ENCODE measurements at places on chromosomes 1 and 21. TPM values are rescaled to one million over a fixed set of nuclear protein-coding genes. Genes with fewer than 3 reads are reported as not detected.

The FCER1A gene
- 0.81 TPM for total RNA-seq

DNA sequence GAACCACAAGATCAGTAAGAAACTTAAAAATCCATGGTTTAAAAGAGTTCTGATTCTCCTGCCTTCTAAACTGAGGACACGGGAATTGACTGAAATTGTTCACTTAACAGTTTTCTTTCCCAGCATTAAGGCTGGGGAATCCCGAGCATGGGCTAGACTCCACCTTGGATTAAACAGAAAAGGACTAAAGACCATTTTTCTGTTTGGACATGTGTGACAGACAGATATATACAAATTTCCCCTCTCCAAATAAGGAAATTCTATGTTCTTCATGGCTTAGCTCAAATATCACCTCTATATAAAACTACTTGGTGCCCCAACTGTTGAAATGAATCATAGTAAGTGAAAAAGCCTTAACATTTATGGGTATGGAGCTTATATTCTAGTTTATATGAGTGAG lies 85.0 kb downstream of the UROD start:
- no peak for DNase-seq
- H3K27ac ChIP-seq: no peak overlapping the region
- no peak overlapping the region for H3K4me3 ChIP-seq
- H3K4me1 ChIP-seq: no peaks in the 10 kb centered on the region
- H3K27me3 ChIP-seq: no peaks in the 10 kb centered on the region
- no peaks in the 10 kb centered on the region for H3K36me3 ChIP-seq

GRCh38 chr1:191065771-191066170 lies 588.1 kb upstream of the BRINP3 start:
- no peak overlapping the region for H3K27ac ChIP-seq
- DNase-seq: no peak
- no peaks in the 10 kb centered on the region for H3K4me1 ChIP-seq
- no peak overlapping the region for H3K4me3 ChIP-seq

DNA sequence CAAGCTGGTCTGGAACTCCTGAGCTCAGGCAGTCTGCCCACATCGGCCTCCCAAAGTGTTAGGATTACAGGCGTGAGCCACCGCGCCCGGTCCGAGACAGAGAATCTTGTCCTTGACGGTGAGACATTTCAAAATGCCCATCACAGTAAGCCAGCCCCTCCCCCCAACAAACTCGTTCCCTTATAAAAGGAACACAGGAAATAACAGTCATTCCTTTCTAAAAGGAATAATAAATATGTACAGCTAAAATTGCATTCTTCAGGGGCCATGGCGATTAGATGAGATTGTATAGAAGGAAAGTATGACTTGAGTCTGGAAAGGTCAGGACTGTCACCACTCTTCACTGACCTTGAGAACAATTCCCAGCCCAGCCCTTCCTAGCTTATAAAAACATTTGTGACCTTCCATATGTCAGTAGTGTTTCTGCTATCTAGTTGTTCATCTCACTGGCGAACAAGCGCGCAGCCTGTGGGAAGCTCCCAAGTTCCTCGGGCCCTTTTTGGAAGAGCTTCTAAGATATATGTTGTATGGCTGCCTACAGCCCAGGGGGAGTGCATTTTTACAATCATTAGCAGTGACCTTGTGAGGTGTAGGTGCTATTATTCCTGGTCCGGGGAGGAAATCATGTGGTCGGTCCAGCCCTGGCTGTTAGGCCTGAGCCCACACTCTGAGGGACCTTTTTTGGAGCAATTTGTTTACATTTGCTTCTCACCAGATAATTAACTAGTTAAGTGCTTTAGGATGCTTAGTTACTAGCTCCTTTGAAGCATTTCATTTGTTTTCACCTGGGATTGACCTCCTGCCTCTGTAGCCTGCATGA lies 8.7 kb downstream of the SZRD1 start:
- peak overlapping the region; percentile 4 for H3K27ac ChIP-seq
- DNase-seq: no peak
- no peaks in the 10 kb centered on the region for H3K27me3 ChIP-seq
